ENCODE measurements at places on chromosomes 5 and 9.

DNA sequence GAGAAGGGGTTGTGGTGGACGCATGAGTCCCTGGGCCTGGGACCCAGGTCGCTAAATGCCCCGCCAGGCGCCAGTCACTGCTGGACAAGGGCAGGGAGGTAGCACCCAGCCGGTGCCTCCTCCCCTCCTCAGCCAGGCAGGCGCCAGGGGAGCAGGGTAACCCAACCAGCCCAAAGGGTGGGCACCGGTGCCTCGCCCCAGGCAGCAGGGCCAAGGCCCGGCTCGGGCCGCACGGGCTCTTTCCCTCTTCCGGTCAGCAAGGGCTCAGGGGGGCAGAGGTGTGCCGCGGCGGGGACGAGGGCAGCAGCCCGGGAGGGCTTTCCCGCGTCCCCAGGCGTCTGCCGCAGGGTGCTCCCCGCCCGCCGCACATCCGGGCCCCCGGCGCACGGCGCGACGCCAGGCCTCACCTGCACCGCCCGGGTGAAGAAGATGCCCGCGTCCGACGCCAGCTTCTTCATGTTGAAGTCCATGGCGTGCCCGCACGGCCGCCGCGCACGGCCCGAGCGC, 393 bp downstream of the SH3GLB2 start:
- peak; percentile 74 for DNase-seq

DNA sequence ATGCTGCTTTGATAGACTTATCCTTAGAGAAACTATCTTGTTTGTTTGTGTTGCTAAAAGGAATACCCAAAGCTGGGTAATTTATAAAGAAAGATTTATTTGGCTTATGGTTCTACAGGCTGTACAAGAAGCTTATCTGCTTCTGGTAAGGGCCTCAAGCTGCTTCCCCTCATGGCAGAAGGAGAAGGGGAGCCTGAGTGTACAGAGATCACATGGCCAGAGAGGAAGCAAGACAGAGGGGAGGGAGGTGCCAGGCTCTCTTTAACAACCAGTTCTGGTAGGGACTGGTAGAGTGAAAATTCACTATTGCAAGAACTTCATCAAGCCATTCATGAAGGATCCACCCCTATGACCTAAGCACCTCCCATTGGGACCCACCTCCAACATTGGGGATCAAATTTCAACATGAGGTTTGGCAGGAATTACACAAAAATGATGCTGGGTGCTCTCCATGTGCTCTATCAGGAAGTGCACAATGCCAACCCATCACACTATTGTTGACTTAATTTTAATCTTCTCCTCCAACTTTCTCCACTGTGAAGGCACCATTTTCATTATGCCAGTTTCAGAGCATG, 115.1 kb upstream of the SHB start:
- no peak for DNase-seq

DNA sequence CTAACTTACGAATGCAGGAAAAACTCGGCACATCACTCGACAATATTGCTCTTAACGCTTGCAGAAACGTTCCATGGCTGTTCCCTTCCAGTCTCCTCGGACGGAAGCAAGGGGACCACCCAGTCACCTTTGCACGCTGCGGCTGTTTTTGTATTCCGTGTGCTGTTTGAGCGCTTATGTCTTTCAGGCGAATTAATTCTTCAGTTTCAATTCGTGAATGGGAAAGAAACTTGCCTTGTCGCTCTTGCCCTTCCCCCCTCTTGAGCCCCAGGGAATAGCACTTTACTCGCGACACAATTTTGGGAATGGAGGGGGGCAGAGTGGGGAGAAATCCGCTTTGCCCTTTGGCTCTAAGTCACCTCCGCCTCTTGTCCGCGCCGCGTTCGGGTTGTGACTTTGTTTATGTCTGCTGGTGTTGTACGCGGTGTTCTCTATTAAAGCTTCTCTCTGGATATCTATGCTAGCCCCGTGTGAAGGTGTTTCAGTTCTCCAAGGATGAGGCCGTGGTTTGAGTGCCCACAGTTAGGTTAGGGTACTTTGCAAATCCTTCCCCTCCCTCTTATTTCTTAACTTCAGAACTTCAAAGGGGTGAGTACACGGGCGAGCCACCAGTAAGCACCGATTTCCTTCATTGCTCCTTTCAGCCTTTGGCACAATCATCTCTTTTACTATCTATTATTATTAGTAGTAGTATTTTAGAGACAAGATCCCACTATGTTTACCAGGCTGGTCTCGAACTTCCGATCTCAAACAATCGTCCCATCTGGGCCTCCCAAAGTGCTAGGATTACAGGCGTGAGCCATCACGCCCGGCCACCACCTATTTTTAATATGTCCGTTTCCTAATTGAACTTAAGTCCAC, 2.7 kb downstream of the FOXB2 start:
- DNase-seq, result no peak

GRCh38 chr5:87195616-87196015, 72.1 kb upstream of the RASA1 start:
- DNase-seq, result no peak

- no peak for DNase-seq
Observed at GRCh38 chr5:74237571-74238145, 402.9 kb downstream of the ENC1 start.

DNA sequence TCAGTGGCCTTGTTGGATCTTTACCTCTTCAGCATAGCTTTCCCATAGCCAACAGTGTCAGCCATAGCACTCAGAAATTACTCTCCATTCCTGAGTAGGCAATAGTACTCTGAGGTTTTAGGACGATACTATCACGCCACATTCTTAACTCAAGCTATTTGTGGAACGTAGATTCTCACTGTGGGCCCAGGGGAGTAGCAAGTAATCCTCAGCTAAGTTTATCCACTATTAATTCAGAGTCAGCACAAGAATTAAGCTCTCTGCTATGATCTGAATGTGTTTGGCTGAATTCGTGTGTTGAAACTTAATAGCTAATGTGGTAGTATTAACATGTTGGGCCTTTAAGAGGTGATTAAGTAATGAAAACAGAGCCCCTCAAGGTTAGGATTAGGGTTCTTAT, 858.8 kb upstream of the NUDT12 start:
- no peak for DNase-seq

DNA sequence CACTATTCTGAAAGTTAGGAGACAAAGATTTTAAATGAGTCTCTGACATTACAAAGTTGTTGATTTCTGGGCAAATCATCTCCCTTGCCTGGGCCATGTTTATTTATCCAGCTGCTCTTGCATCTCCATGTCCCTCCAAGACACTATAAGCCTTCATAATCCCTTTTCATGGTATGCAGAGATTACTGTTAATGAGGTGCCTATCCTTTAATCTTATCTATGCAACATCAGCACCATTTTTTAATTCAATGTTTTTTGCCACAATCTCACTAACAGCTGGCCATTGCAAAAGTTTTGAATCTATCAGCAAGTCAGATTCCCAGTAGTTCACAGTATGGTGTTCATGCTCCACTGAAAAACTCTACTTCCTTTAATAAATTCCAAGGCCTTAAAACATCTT, 108.5 kb upstream of the PTPRD start:
- DNase-seq, result no peak

DNA sequence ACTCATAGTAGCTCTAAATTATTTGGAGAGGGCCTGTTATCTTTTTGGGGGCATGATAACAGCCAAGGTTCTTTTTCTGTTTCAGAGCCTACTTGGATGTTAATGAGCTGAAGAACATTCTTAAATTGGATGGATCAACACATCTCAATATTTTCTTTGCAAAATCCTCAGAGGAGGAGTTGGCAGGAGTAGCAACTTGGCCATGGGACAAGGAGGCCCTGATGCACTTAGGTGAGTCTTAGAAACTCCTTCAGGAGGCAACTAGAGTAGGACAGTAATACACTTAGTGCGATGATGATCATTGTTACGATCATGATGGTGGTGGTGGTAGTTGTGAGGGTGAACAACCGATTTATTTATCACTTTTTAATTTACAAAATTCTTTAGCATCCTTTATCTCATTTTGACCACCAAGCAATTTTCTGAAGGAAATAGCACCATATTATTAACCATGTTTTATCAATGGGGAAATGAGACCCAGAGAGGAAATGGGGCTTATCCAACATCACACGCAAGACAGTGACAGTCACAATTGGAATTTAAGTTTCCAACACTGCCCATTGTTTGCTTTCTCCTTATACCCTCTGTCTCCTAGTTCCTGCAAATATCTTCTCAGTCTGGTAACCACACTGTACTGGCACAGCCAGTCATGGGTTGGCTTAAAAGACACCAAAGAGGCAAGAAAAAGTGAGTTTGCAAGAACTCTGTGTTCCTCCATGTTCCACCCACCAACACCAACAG, 54.0 kb downstream of the PAPPA start:
- DNase-seq, result no peak

GRCh38 chr9:5560443-5561100, 50.2 kb downstream of the PDCD1LG2 start:
- DNase-seq, result no peak

- DNase-seq, result no peak
Observed at GRCh38 chr5:109199799-109200620, 209.8 kb downstream of the PJA2 start.

DNA sequence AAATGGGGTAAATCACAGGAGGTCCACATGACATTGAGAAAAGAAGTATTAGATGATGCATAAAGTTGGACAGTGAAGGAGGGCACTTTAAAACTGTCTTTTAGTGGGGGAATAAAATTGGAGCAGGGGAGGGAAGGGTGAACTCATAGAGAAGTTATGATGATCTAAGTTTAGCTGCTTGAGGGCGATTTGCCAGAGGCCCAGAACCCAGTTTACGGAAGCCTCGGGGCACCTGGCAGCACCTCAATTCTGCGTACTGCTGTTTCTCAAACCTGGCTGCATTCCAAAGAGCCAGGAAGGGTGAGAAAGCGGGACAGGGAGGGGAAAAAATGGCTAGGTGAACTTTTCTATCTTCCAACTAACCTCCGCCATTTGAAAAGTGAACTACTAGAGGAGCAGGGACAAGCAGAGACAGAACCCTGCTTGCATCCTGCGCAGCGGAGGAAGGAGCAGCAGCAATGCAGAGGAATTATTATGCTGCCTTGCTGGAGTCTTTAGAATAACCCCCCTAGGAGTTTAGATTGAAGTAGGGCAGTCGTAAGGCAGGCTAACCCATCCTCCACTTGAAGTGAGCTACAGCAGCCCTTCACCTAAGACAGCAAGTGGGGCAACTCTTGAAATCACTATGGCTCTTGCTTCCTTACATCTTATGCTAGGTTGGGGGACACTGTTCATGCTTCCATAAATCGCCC, 316.8 kb downstream of the BRINP1 start:
- no peak for DNase-seq

DNA sequence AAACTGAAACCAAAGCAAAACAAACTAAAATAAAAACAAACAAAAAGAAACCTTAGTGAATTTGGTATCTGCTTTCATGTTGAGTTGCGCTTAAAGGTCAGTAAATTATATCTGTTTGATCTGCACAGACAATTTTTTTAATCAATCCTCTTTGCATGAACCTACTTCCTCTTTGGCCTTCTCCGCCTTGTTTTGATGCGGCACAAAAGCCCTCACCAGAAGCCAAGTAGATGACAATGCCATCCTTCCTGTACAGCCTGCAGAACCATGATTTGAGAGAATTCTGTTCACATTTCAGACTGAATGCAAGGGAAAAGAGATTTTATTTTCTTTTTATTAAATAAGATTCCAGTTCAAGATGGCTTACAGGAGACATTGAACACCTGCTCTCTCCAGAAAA, 473.6 kb upstream of the FTMT start:
- DNase-seq, result no peak

DNA sequence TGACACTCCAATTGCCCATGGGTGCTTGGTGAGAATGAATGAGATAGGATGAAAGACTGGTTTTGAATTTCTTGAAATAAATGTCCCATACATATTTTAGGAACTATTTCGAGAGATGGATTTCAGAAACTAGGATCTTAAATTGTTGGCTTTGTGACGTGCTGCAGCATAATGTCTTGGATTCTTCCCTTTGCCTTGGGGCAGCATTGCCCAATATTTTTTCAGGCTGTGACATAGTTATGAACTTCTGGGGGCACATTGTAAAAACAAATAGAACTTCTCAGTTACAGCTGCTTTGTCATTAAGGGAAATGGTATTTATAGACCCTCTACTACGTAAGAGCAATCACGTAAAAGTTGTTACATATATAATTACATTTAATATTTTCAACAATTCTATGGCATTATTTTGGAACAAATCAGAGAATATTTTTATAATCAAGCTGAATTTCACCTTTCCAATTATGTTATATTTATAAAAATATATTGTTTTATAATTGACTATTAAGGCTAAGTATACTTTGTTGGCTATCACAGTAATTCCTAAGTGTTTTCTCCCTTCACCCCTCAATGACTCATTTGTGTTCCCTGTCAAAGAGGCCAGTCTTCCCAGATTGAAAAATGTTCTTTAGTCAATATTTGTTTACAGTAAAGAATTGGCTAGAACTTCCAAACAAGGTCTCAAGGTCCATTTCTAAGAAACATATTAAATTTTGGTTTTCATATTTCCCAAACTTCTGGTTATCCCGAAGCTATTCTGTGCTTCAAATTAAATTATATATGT, 1388.3 kb upstream of the ACO1 start:
- DNase-seq, result no peak

DNA sequence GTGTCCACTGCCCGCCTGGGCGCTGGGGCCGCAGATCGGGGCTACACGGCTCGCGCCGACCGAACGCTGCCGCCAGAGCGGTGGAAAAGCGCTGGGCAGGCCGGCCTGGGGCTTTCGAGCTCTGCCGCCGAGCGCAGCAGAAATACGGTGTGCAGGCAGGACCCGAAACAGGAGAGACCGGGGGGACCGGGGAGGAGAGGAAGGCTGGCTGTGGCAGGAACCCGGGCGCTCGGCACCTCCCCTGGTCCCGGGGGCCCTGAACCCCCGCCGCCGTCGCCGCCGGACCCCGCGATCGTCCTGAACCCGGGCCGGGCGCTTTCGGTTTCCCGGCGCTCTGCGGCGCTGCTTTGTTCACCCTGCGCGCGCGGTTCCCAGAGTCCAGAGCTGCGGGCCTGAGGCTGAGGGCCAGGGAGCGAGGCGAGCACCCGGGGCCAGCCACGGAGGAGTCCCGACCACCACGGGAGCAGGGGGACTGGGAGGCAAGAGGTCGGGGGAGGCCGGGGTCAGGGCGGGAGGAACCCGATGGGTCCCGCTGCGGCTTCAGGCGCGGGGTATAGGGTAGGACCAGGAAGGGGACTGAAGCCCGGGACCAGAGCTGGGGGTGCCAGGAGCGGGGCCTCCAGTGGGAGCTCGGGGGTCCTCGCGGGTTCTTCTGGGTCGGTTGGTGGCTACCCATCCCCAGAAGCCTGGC, 12.0 kb downstream of the IRX2 start:
- no peak for DNase-seq

GRCh38 chr5:15249152-15249551, 250.8 kb upstream of the FBXL7 start:
- no peak for DNase-seq

DNA sequence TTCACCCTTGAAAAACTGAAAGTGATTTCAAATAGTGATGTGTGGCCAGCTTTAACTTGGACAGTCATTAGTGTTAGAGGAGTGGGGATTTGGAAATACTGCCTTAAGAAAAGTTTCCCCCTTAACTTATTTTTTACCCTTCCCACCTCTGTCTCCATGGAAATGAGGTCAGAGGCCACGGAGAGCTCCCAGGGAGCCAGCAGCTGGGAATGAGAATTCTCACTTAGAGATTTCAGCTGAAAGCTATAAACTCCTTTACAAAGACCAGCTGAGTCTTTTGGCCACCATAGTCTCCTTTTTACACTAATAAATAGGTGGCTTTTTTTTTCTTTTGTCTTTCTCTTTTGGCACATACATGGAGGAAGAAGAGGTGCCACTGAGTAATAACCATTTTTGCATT, 45.7 kb upstream of the PIK3R1 start:
- no peak for DNase-seq

All from effector memory CD8-positive, alpha-beta T cell (primary cell).